ENCODE measurements at places on chromosomes 5 and 9.

- peak; percentile 84 for DNase-seq
Measured at GRCh38 chr9:128341435-128341849, 1.1 kb downstream of the SLC27A4 start.

DNA sequence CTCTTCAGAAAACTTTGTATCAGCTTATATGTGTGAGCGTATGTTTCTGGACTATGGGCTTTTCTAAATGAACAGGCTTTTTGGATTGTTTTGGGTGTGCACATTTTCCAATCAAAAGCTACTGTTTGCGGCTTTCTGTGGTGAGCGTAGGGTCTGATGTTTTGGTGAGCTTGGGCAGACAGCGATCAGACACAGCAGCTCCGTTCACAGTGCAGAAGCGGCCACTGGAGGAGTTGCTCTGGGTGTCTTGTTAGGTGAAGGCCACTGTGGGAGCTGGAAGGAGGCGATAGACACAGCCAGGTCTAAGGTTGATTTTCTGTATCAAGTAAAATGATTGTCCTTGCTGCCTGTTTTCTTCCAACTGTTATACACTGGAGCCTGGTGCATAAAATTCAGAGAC lies 11.1 kb downstream of the PRRC2B start:
- DNase-seq: no peak

GRCh38 chr5:151239237-151239861 lies 13.6 kb upstream of the GM2A start:
- DNase-seq: peak; percentile 83

- DNase-seq: peak; percentile 96
Measured at GRCh38 chr9:134641173-134641989, at the start of gene COL5A1. Gene COL5A1 (plus strand): TSS chr9:134641803. CDS start chr9:134642188, 385 bp downstream.

- DNase-seq: no peak
Measured at GRCh38 chr5:78602400-78602799, 46.2 kb downstream of the LHFPL2 start.

GRCh38 chr5:58348996-58349728 lies 110.7 kb downstream of the PLK2 start:
- DNase-seq: no peak

- DNase-seq: no peak
Measured at GRCh38 chr9:122356627-122357026, 14.2 kb upstream of the PTGS1 start.

GRCh38 chr9:136541179-136541578 lies 4.7 kb downstream of the NOTCH1 start:
- DNase-seq: no peak

DNA sequence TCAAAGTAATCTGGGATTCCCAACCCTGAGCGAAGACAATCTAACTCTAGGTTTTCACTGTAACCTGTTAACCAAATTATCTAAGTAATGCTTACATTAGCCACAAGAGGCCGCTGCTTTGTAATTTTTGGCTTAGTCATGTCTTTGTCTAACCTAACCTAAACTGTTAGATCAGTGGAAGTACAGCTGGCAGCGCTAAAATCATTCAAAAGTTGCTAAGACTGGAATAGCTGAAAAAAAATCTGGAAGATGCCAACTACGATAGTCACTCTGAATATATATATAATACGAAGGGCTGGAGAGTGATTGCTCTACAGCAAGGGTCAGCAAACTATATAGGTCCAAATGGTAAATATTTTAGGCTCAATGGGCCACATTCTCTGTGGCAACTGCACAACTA lies 60.2 kb downstream of the FBXO38 start:
- peak; percentile 46 for DNase-seq

GRCh38 chr9:21679432-21679831 lies 123.0 kb upstream of the MTAP start:
- DNase-seq: no peak

GRCh38 chr5:125685771-125686170 lies 737.4 kb upstream of the GRAMD2B start:
- no peak for DNase-seq

DNA sequence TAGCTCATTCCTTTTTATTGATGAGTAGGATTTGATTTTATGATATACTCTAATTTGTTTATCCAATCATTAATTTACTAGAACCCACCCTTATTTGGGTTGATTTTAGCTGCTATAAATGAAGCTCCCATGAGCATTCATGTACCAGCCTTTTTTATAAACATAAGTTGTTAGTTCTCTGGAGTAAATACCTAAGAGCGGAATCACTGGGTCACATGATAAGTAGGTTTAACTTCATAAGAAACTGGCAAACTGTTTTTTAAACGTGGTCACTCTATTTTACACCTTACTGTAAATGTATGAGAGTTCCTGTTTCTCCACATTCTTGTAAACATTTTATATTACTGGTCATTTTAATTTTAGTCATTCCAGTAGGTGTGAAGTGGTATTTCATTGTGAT lies 364.6 kb downstream of the NPR3 start:
- no peak for DNase-seq

- DNase-seq: peak; percentile 33
Measured at GRCh38 chr9:21252721-21253547, 13.1 kb upstream of the IFNA14 start.

DNA sequence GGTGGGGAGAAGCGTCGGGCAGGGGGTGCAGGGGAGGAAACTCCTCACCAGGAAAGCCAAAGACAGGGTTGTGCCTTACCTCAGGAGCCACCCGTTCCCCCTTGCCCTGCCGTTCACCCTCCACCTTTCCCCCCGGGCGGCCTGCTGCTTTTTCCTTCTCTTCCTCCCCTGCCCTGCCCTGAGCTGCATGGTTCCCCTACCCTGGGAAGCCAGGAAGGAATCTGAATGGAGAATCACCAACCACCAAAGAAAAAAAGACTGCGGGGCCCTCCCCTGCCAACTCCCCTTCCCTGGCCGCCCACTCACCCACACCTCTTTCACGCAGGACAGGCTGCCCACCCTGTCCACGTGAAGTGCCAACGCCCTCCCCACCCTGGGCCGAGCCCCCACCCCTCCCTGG lies 820 bp upstream of the NFX1 start:
- DNase-seq: no peak

DNA sequence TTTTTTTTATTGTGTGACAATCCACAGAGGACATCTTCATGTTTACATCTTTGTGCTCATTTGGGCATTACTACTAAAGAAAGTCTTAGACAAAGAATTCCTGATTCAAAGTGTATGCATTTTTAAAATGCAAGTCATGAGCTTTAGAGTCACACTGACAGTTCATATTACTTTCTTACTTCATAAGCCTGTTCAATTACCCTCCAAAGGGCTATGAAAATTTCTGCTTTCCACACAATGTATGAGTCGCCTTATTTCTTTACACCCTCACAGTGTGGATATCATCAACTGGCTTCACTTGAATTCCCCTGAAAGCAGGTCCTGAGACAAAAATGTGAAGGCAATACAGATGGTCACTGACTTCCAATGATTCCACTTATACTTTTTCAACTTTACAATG lies 280.4 kb upstream of the PTGER4 start:
- DNase-seq: no peak

DNA sequence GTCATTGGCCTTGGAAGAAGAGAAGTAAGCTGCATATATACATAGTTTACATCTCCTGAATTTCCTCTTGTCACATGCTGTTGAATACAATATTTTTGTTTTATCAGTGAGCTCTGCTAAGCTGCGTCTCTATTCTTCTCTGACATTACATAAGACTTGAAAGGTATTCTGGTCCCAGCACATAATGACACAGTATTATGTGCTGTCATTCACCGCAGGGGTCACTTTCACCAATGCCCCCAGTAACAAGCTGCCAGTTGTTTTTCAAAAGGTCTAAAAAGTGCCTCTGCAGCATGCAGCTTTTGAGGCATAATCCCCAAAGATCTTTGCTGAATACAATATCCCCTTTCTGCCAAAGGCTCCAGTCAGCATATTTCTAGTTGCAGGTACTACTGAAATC lies 349.0 kb upstream of the FAM174A start:
- no peak for DNase-seq

DNA sequence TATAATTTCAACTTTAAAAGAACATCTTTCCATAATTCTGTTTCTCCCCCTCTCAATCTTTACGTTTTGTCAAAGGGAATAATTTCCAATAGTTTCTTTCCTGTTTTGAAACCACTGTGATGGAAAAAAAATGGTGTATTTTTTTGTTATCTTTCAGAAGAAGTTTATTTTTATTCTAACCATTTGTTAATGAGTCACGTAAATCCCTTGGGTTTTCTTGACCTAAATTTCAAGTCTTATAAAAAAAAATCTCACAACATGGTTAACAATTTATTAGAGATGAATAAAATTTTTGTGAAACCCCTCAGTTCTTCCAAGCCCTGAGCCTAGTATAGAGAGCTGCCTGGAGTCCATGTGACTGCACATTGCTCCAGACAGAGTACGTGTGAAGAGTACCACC lies 106.1 kb upstream of the FBXL17 start:
- no peak for DNase-seq

GRCh38 chr5:168176251-168176650 lies 115.2 kb upstream of the WWC1 start:
- no peak for DNase-seq

- DNase-seq: peak; percentile 70
Measured at GRCh38 chr5:76082772-76083554, at the start of gene SV2C. Gene SV2C (plus strand): TSS chr5:76083383. CDS start chr5:76131751, 48,368 bp downstream.

- DNase-seq: no peak
Measured at GRCh38 chr9:2419347-2419746, 202.2 kb upstream of the VLDLR start.

GRCh38 chr5:173268750-173269432 lies 33.9 kb upstream of the NKX2-5 start:
- no peak for DNase-seq

GRCh38 chr9:19770973-19771372 lies 17.9 kb downstream of the SLC24A2 start:
- DNase-seq: no peak

- DNase-seq: no peak
Measured at GRCh38 chr5:33338336-33339110, 102.2 kb upstream of the TARS1 start.

- DNase-seq: no peak
Measured at GRCh38 chr9:123440256-123440655, 84.3 kb downstream of the CRB2 start.

DNA sequence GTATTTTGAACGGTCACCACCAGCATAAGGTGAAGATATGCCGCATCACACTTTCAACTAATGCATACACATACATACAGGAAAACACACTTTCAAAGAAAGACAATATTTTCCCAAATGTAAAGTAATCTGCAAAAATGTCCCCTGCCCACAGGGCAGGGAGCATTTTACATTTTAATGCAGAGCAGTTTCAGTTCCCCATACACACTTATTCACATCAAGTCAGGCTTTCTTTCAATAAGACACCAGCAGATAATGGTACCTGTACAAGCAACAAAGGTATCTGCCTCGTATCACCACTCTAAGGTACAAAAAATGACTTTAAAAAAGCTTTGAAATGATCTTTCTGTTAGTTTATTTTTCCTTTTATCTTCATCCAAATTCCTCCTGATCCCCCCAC lies 247.1 kb upstream of the CCNG1 start:
- DNase-seq: no peak

DNA sequence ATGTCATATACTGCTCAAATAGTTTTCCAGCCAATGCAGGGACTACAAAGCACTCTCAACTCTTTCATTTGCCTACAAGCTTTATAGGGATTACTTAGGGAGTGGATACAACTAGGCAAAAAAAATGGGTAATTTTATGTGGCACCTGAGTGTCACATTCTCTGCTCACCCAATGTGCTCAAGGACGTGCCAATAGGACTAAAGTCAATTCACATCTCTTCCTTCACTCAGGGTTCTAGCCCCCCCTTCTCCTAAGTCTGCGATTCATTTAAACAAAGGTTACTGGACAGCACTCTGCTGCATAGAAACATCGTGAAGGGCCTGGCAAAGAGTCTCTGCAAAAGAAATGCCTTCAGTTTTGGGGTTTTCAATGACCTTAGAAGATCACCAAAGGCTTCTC lies 142.3 kb downstream of the TSSK1B start:
- no peak for DNase-seq

DNA sequence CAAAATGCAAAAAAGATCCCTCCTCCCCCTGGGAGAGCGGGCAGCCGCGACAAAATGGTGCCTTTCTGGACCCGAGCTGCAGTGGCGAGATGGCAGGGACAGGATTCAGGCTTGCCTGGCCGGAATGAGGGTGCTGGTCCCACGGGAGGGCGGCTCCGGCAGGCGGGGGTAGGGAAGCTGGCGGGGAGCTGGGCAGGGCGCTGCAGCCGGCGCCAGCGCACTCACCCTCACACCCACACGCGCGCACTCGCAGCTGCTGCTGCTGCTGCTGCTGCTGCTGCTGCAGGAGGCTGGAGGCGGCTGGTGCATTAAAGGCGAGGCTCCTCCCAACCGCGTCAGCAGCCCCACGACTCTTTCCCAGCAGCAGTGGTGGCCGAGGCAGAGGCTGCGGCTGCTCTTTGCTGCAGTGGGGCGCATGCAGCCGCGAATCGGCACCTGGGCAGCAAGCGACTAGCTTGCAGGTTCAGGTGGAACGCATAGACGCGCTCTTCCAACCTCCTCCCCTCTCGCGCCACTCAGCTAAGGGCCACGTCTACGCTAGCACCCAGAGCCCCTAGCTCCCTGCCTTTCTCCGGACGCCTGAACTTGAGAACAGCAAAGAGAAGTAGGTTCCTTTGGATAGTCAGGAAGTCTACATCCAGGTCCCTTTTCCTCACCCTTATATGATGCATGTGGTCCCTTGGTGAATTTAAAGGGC lies at the start of gene PPP2R2B:
Gene PPP2R2B, minus strand, starts transcription at position 282 of the 697 bp plus-strand sequence.
- peak; percentile 68 for DNase-seq

- no peak for DNase-seq
Measured at GRCh38 chr5:124438903-124439281, 307.5 kb downstream of the ZNF608 start.

DNA sequence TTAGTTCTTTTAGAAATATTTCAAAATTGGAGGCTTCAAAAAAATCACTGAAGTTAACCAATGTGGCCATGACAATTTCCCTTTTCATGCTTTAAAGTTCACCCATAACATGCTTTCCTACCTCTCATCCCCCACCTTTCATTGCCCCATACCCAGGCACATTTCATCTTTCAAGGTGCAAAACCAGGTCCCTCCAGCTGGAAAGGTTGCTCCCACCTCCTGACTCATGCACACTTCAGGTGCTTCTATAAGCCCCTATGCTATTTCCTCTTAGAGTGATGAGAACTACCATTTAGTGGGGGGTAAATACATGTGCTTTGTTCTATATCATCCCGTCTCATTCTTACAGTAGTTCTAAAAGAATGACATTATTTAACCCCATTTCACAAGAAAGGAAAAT lies 15.4 kb downstream of the FYB1 start:
- no peak for DNase-seq

- DNase-seq: peak; percentile 81
Measured at GRCh38 chr5:52922384-52922783, 66.8 kb upstream of the ITGA2 start.

DNA sequence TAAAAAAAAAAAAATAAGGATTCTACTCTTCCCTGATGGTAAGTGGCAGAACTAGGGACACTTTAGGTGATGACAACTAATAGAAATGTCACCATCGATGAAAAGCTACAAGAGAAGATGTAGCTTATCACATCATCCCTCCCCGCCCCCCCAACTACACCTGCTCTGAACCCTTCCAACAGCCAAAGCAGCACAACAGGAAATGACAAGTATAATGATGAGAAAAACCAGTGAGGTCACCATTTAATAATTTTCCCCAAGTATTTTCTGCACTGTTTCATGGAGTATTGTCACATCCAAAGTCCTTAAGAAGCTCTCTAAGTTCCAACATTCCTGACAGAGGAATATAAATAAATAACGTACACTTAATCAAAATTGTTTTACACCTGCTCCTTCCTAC lies 221.4 kb downstream of the EFNA5 start:
- no peak for DNase-seq

GRCh38 chr5:97623441-97623840 lies 440.4 kb upstream of the RIOK2 start:
- DNase-seq: no peak

GRCh38 chr5:125700380-125700861 lies 722.8 kb upstream of the GRAMD2B start:
- DNase-seq: no peak

- peak; percentile 46 for DNase-seq
Measured at GRCh38 chr5:151155775-151156506, 1.6 kb downstream of the ANXA6 start.

All from urothelium cell line (cell line).